ENCODE measurements at places on chromosomes 13 and 19.

DNA sequence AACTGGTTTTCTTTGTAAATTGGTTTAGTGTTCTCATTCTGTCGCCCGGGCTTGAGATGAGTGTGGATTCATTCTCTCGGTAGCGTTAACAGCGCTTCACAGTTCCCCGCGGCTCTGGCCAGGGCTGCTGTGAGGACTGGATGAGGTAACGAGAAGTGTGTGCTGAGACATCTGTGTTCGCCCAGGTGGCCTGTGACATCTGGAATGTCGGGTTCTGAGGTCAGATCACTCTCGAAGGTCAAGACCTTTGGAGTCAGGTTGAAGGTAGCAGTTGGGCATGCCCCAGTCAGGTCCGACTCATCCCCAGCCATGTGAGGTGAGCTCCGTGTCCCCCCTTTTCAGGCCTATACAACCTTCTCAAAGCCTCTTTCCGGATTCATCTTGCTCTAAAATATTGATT, 13.4 kb upstream of the TUBGCP3 start:
- DNase-seq: no peak

DNA sequence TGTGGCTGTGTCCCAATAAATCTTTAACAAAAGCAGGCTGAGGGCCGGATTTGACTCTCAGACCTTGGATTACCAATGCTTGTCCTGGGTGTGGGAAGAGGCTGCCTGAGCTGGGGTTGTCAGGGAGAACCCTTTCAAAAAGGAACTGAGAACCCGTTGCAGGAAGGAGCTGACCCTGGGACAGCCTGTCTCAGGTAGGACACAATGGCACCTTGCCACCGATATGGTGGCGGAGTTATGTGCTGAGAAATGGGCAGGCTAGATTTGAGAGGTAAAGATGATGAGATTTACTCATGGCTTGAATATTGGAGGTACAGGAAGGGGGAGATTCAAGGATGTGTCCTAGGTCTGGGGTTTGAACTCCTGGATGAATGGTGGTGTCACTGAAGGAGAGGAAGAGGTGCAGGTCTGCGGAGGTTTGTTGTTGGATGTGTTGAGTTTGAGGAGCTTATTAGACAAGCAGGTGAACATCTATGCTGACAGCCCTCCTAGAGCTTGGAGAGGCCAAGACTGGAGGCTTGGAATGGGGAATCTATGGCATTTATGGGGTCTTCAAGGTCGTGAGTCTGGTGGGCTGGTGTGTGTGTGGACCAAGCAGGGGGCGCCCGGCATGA, 7.2 kb downstream of the PLEKHF1 start:
- no peak for DNase-seq

GRCh38 chr19:51959791-51960190, 26.8 kb downstream of the ZNF350 start:
- DNase-seq: no peak

DNA sequence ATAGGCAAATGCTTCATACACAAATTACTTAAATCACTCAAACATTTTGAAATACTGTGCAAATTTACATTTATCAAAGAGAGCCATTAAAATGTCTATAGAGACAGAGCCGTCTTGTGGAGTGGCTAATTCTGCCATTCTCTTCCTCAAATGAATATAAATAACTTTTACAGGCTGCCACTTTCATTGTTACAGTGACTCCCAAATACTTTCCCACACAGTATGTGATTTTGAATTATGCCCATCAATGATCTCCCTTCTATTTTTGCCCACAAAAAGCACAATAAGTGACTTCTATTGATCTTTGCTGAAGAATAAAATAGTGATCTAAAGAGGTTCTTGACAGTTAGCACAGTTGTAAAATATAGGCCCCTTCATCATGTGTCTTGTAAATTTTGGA, 1244.9 kb downstream of the PCDH17 start:
- DNase-seq: no peak

DNA sequence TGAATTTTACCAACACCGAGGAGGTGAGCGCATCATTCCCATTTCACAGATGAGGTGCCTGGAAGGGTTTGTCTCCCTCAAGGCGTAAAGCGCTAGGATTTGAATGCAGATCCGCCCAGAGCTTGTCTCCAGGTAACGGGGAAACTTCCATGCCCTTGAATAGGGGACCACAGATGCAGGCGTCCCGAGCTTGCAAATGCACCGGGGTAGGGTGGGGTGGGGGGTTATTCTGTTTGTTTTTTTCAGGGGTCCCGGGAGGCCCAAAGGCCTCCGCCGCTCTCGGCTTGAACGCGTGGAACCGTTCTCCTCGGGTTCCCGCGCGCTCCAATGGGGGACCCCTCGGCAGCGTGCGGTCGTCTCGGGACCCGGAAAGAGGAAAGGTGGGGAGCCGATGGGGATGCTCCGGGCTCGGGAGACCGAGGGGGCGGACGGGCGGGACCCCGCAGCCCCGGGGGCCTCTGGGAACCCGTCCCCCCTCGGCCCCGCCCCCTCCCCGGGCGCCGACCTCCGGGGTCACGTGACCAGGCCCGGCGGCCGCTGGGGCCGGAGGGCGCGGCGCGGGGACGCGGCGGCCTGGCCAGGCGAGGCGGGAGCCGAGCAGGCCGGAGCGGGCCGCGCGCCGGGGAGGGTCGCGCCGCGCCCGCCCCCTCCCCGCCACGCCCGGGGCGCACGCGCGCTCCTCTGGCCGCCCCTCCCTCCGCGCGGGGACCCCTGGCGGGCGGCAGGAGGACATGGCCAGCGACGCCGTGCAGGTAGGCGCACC, at the start of gene PKN1:
Gene PKN1 (plus strand): TSS at position 516 of the 763 bp plus-strand sequence. CDS start 216 bp downstream, at position 732.
- DNase-seq: peak; percentile 63

DNA sequence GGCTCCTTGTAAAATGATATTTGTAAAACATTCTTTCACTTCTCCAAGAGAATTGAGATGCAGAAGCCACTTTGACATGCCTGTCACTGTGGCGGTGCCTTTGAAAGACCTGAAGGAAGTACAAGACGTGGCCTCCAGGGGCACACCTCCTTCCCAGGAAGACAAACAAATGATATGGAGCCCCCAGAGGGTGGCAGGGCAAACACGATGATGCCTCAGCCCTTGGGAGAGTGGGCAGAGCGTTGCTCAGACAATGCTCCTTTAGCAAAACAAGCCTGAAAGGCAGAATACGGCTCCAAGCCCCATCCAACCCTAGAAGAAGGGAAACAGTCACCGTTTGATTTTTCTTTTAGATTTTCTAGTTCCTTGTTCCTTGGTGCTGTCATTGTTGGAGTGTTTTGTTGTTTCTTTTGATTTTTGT, 9.2 kb upstream of the ATP12A start:
- peak; percentile 64 for DNase-seq

- peak; percentile 67 for DNase-seq
Observed at GRCh38 chr13:28819735-28820098, 422 bp upstream of the MTUS2 start.

- DNase-seq: no peak
Observed at GRCh38 chr13:49084961-49085360, 109.2 kb downstream of the FNDC3A start.

GRCh38 chr19:54162241-54162805, 2.8 kb upstream of the LENG1 start:
- DNase-seq: peak; percentile 59

GRCh38 chr13:46609052-46609451, 56.1 kb downstream of the LRCH1 start:
- no peak for DNase-seq

- DNase-seq: no peak
Observed at GRCh38 chr13:93326234-93326811, 99.7 kb downstream of the GPC6 start.

DNA sequence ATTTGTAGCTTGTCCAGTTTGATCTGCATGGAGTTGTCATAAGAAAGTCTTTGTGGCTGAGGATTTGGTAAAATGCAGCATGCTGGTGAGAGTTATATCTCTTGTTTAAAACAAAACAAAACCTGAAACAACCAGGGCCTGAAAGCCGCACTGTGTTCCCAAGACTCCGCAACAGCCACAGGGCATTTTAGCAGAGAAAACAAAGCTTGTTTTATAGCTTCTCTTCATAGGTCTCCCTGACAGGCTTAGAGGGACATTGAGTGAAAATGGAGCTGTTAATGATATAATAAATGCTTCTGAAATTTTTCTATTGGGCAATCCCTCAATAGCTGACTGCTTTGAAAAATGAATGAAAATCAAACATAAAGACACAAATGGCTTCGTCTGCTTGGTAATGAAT, 148.7 kb upstream of the RNF113B start:
- no peak for DNase-seq

DNA sequence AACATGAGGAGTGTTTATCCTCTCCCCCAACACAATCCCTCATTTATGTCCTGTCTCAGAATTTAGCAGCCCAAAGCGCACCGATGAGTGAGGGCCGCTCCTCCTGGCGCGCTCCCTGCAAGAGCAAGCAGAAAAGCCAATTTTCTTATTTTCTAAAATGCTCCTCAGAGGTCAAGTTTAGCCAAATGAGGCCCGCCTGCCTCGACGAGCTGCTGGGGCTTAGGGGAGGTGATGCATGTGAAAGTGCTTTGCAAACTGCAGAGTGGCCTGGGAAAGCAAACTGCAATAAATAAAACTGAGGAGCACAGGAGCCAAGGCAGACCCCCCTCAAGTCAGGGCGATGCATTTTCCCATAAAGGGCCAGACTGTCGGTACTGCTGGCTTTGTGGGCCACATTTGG, 29.0 kb downstream of the CAPS start:
- no peak for DNase-seq

DNA sequence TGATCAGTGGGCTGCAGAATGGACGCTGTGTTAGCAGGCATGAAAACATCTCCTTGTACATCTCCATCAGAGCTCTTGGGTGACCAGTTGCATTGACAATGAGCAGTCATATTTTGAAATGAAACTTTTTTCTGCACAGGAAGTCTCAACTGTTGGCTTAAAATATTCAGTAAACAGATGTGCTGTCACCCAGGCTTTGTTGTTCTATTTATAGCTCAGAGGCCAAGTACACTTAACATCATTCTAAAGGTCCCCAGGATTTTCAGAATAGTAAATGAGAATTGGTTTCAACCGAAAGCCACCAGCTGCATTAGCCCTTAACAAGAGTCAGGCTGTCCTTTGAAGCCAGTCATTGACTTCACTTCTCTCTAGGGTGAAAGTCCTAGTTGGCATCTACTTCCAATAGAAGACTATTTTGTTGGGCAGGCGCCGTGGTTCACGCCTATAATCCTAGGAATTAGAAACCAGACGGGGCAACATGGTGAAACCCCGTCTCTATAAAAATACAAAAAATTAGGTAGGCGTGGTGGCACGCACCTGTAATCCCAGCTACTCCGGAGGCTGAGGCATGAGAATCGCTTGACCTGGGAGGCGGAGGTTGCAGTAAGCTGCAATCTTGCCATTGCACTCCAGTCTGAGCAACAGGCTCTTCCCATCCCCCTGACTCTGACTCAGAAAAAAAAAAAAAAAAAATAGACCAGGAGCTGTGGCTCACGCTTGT, 7.9 kb upstream of the PDE4A start:
- no peak for DNase-seq

DNA sequence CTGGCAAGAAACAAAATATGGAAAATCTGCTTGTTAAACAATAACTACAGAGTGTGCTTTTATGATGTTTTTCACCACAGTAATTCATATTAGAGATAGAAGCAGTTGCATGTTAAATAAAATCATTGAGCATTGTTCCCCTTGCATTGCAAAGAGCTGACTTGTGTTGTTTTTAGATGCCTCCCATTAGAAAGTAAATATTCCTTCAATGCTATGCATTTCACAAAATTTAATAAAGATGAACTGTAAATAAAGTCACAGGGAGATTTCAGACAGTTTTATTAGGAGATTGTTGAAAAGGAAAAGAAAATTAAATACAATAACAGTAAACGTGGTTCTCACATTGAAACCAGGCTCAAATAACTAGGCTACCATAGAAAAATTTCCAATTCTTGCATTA, 429.3 kb downstream of the DACH1 start:
- DNase-seq: no peak

GRCh38 chr13:37241786-37242185, 136.3 kb upstream of the CSNK1A1L start:
- DNase-seq: no peak

GRCh38 chr13:46605076-46605824, 52.3 kb downstream of the LRCH1 start:
- DNase-seq: no peak

All from ELR (cell line).